Omental fat pad (tissue), 4 donors: ENCODE measurements at places on chromosomes 7 and 10. TPM values are rescaled to one million over a fixed set of nuclear protein-coding genes. Genes with fewer than 3 reads are reported as not detected.

DNA sequence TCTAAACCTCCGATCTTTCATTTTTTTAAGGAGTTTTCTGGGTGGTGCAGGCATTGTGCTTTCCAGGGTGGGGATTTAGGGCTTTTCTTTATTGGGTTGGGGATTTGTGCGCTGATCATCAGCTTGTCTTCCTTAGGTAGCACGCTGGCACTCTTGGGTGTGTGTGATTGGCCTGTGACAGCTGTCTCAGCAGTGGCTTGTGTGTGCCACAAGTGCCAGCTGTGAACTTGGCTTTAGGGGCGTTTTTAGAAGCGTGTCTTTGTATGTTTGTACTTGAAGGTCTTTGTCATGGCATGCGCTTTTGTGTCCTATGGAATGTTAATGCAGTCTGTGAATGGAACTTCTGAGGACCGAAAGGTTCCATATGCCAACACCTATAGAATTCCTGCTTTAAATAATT is 788 bp downstream of the AKAP9 start:
- DNase-seq, result no peak

- no peak for DNase-seq
Measured at GRCh38 chr7:111998326-111998725, 207.9 kb downstream of the DOCK4 start.

PSMC2 gene
- 91.8 TPM for total RNA-seq

ATP6V1F gene
- 101 TPM for total RNA-seq

FLNC gene
- 37.3 TPM for total RNA-seq

DNA sequence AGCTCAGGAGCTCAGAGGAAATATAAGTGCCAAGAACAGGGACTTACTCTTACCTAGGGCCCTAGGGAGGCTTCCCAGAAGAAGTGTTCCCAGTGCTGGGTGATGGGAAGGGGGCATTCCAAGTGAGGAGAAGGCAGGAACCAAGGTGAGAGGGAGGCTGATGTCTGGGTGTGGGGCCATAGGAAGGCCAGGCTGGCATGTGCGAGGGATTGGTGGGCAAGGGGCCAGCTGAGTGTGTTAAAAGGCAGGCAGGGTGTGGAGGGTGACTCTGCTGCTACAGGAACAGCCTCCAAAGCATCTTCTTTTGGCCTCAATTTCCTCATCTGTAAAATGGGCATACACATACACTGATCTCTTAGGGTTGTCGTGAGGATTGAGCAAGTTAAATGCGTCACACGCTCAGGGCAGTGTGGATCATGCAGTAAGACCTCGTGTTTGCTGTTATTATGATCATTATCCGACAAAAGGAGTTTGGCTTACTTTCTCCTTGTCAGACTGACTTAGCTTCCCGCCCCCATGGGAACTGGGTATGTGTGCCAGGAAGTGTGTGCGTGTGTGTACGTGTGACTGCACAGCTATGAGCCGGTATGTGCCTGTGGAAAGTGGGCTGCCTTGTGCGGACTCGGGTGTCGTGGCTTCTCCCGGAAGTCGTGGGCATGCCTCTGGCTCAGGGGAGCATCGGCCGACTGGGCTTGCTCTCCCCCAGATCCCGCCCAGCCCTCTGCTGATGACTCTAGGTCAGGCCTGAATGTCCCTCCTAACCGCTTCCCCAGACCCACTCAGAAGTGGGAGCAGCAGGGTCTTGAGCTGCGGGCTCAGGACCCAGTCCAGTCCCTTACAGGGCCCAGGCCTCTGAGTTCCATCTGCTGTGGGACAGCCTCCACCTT is 59.6 kb downstream of the NEURL1 start:
- no peak for DNase-seq

GRCh38 chr7:19482628-19483027 is 226.2 kb downstream of the POLR1F start:
- no peak for DNase-seq
